ENCODE measurements at places on chromosomes 16 and 17.

GRCh38 chr17:61284174-61284573 lies 115.5 kb upstream of the TBX2 start:
- no peak for DNase-seq

DNA sequence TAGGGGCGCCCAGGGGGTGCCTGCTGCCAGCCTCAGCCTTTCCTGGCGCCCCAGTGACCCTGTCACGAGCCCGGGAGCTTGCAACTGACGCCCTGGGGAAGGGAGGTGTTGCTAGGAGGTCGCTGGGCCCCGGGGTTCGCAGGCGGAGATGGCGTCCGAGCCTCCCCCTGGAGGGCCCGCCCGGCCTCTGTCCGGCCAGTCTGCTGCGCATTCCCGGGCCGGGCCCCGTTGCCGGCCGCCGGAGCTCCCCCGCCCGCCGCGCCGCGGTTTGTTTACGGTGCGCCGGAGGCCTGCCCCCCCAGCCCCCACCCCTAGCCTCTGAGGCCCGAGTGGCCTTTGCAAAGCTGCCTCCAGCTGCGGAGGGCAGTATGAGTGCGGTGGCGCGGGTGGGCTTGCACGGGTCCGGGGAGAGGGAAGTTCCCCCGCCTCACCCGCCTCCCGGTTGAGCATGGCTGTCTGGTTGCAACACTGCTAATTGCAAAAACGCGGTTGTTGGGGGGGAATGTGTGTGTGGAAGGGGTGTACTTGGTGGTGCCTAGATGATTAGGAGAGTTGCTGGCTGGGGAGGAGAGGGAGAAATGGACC lies 514 bp downstream of the THRA start:
- no peak for DNase-seq

- DNase-seq = no peak
These were observed 59.2 kb upstream of the ADORA2B start for GRCh38 chr17:15885770-15886169.

DNA sequence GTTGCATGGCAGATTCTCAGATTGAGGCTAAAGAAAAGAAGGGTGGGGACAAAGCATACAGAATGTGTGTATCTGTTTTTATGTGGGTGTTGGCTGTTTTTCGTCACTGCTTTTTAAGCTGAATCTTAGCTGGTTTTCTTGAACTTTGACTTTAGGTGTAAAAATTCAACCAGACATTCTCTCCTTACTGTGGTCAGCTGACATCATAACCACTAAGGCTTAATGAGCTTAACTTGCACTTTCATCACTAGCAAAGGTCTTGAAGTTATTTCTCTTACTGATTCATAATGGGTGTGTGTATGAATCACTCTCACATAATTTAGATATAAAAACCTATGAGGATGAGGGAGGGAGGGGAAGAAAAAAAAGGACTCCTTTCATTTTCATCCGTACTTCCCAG lies 4.0 kb upstream of the CDC6 start:
- no peak for DNase-seq

- DNase-seq = no peak
These were observed 7.8 kb downstream of the IRX5 start for GRCh38 chr16:54938212-54939028.

GRCh38 chr16:1920727-1921171 lies 2.5 kb upstream of the HS3ST6 start:
- no peak for DNase-seq

- no peak for DNase-seq
These were observed 191.9 kb upstream of the KCNJ16 start for GRCh38 chr17:69883120-69883519.

- no peak for DNase-seq
These were observed 140.8 kb downstream of the FTO start for GRCh38 chr16:53844804-53845203.

- DNase-seq = peak; percentile 56
These were observed at the start of gene FLOT2 for GRCh38 chr17:28896884-28897768. Gene FLOT2, minus strand, starts transcription at chr17:28897733. Its CDS starts 159 bp downstream, at chr17:28897574.

DNA sequence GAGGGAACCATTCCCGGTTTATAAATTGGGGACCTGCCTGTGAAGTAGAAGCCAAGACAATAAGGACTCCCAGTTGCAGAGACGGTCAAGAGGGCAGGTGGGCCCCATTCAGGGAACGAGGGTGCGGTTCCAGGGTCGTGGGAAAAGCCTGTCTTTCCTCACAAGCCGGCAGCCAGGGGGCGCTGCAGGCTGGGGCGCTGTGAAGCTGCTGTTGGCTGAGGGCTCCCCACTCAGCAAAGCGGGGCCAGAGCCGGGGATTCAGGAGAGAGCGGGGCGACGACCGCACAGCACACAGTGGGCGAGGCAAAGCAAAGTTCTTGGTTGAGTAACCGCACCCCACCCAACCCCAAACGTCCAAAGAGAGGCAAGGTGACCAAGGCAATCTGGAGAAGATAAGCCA lies 24.9 kb downstream of the CDRT15 start:
- no peak for DNase-seq

- DNase-seq = no peak
These were observed 7.7 kb downstream of the CCL3L1 start for GRCh38 chr17:36188891-36189306.

DNA sequence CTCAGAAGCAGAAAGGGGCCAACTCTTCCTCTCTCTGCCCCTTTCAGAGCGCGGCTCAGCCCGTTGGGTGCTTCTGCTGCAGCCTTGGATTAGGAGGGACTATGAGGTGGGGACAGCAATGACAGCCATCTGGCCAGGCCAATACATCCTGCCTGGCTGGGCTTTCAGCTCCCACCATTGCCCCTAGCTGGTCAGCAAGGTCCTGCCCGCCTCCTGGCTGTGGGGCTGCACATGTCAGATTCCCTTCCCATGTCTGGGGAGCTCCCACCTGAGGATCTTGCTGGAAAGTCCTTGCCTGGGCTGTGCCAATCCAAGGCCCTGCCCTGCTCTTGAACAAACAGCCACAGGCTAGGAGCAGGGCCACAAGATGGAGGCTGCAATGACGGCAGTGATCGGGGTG lies 8.3 kb downstream of the TRIM65 start:
- no peak for DNase-seq

DNA sequence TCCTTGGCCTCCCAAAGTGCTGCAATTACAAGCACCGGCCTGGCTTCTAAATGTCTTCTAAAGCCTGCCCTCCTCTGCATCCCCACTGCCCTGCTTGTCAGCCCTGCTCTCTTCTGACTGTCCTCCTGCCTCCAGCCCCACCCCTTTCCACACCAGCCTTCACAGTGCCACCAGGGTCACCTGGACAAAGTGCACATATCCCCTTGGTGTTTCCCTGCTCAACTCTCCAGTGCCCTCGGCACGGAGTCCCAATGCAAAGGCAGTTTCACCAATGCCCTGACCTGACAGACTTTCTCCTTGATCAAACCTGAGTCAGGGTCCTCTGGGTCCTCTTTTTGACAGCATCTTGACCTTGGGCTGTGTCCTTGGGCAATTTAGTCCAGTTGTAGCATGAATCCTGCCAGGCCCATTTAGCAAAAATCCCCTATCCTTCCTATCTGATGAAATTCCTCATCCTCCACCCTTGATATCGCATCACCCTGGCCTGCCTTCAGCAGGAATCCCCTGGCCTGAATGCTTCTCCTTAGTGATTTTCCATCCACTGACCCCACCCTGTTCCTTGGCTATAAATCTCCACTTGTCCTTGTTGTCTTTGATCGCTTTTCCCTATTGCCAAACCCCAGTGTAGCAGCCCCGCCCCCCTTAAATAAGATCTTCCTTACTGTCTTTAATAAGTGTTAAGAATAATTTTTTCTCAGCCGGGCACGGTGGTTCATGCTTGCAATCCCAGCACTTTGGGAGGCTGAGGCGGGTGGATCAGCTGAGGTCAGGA lies 42.7 kb upstream of the ETV4 start:
- no peak for DNase-seq

- DNase-seq = no peak
These were observed 56.5 kb downstream of the SPAG9 start for GRCh38 chr17:51064061-51064735.

DNA sequence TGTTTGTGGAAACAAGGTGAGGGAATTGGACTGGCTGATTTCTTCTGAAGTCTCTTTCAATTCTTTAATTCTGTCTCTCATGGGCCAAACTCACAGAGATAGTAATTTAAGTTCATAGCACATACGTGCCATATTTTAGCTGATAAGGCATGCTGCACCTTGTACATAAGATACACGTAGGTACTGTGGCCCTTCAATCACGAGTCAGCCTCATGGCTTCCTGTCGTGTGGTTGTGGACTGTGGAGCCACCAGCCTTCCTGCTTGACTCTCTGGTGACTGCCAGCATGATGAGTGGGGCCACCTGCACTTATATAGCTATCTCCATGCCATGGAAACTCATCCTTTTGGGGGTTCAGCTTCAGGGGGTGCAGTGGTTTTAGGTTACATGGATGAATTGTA lies 25.1 kb downstream of the KSR1 start:
- peak; percentile 31 for DNase-seq

DNA sequence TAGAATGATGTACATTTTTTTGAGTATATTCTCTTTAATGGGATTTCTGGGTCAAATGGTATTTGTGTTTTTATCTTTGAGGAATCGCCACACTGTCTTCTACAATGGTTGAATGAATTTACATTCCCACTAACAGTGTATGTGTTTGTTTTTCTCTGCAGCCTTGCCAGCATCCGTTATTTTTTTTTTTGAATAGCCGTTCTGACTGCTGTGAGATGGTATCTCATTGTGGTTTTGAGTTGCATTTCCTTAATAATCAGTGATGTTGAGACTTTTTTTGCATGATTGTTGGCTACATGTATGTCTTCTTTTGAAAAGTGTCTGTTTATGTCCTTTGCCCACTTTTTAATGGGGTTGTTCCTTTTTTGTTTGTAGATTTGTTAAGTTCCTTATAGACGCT lies 172.7 kb upstream of the CDH8 start:
- no peak for DNase-seq

DNA sequence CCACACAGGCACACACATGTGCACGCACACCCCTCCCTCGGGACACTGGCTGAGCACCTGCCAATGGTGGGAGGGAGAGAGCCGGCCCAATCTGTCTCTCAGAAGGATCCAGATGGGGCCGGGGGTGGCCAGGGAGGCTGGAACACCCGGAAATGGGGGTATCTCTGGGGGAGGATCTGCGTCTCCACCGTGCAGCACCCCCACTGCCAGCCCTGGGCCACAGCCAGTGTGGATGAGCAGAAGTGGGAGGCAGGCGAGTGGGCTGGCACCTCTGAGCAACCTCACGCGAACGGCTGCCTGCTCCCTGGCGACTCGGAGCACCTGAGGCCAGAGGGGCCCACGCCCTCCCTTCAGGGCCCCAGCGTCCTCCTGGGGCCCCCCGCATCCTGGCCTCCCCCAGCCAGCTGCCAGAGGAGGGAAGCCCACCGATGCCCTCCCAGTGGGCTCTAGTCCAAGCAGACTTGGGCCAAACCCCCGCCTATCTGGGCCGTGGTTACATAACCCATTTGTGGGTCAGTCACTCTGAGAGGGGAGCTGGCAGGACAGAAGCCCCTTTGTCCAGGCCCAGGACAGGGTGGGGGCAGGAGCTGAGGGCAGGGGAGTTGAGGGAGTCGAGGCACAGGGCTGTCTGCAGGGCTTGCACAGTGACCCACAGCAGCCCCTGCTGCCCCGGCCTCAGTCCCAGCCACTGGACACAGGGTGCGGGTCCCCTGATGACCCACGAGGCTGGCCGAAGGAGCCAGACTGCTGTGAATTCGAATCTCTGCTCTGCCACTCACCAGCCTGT lies 5.6 kb downstream of the CASKIN1 start:
- no peak for DNase-seq

All from stimulated activated CD4-positive, alpha-beta T cell treated with anti-CD3 and anti-CD28 coated beads, TNF-alpha, amount 100 ng/mL, for 1 hour (primary cell).